ENCODE measurements at places on chromosomes 3 and 15.

DNA sequence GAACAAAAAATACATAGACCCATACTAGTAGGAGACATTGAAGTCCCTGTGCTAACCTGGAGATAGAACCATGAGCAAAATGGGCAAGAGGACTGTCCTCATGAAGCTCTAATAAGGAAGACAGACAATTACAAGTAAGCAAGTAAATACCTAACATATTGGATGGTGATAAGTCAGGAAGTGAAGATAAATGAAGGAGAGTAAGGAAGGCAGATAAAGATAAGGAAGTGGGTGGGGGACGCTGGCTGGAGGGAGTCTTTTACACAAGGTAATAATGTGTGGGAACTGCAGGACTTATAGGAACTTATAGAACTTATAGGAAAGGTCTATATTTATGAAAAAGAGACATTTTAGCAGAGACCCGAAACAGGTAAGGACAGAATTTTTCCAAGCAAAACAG lies 148.9 kb upstream of the ABI3BP start:
- no peak for DNase-seq

DNA sequence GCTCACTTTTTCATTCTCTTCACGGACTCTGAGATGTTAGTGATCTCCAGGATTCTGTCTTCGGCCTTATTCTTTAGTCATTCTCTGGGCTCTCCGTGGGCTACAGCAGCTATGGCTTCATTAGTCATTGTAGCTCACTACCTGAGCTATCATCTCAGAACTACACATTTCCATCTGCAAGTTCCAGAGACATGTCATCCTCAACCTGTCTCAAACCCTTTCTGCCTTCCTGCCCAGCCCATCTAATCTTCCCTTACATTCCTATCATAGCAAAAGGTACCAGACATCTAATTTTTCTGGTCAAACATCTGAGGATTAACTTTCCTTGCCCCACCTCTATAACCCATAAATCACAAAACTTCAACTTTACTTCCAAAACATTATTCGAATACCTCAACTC lies 13.2 kb downstream of the TSPAN3 start:
- no peak for DNase-seq

DNA sequence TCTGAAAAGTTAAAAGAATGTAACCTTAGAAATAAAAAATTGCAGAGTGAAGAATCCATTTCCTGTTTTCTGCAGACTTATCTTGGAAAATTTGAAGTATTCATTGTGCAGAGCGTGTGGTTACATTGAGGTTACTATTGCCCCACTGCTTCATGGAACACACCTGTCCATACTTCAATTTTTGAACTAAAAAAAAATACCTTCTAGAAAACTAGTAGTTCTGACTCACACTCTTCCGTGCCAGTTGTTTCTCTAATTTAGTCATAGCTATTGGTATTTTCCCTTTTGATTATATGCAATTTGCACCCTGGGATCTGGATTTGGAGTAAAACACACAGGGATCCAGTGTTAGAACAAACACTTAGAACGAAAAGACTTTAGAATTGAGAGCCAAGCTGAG lies 111.8 kb upstream of the LYSMD4 start:
- DNase-seq: no peak

DNA sequence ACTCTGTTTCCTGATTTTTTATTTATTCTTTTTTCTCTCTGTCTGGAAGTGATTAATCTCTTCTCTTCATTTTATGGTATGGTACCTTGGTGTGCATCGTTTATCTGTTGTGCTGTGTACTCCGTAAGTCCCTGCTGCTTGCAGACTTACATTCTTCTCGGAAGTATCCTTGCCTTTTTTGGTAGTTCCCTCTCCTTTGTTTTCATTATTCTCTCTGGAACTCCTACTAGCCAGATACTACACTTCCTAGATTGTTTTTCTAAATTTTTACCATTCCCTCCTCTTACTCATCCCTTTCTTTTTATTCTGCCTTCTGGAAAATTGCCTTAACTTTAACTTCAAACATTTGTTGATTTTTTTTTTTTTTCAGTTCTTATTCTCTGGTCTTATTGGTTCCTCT lies 27.2 kb downstream of the PIK3CA start:
- no peak for DNase-seq

DNA sequence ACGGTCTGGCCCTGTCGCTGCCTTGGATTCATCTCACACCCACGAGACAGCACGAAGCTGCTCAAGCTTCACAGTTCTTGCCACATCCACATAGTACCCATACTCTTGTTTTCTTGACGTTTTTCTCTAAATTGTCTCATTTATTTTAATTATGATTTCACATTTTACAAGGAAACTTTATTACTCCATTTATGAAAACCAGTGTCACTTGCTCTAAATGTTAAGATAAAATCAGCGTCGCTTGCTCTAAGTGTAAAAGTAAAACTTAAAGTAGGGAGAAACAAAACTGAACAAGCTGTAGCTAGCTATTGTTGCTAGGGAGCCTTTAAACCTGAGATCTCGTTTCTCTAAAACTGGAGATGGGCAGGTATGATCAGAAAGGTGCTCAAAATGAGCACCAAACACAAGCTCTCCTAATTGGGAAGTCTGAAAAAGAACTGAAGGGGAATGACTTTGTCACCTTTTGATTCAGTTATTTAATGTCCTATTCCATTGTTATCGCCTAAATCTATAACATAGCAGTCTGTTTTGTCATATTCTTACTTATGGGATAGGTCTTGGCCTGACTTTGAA lies 680 bp downstream of the IFT122 start:
- no peak for DNase-seq
